Type B pancreatic cell (in vitro differentiated cells): ENCODE measurements at places on chromosomes 5 and 9.

DNA sequence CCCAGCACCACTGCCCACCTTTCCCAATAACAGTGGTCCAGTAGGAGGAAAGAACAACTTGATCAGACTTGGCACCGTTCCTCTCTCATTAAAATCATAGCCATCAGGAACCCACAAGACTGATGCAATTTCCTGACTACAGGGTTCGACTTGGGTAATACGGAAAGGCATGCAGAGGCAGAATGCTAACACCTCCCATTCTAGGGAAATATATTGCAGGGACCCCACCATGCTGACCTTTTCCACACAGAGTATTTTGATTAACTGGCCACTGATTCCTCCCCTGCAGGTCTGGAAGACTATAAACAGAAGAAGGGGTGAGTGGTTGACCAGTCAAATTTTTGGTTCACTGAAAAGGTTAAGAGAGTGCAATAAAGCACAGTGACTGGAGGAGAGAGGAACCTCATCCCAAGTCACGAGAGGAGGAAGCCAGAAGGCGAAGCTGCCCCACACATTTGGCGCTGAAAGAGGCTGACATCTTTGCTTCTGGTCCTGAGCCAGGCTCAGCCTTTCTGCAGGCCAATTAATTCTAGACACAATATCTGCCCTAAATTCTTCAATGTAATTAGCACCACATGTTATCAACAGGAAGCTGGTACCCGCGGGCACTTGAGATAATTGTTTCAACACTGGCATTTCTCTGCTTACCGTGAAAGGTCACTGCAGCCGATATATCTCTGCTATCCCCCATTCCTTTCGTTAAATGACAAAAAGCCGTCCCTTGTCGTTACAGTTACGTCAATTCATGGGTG lies 64.7 kb upstream of the SPOCK1 start:
- no peak for DNase-seq

- DNase-seq: no peak
Measured at GRCh38 chr9:18636781-18637180, 162.8 kb downstream of the ADAMTSL1 start.

GRCh38 chr9:85212887-85213286 lies 528.9 kb downstream of the AGTPBP1 start:
- DNase-seq: no peak

DNA sequence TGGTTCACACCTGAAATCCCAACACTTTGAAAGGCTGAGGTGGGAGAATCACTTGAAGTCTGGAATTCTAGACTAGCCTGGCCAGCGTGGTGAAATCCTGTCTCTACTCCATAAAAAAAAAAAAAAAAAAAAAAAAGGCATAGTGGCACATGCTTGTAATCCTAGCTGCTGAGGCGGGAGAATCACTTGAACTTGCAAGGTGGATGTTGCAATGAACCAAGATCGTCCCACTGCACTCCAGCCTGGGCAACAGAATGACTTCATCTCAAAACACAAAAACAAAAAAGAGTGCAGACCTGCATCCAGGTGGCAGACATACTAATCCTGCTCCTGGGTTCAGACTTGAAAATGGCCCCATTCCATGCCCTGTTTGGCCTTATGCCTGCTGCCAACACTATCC lies 21.8 kb upstream of the ADAMTS19 start:
- no peak for DNase-seq

- DNase-seq: no peak
Measured at GRCh38 chr9:132833550-132834121, 44.4 kb downstream of the AK8 start.

GRCh38 chr5:77156379-77156778 lies 54.1 kb upstream of the PDE8B start:
- DNase-seq: no peak

GRCh38 chr9:14485366-14485765 lies 171.4 kb upstream of the NFIB start:
- no peak for DNase-seq

GRCh38 chr9:95406121-95406520 lies 88.6 kb upstream of the FANCC start:
- no peak for DNase-seq
